ENCODE measurements at places on chromosomes 5 and 9.

DNA sequence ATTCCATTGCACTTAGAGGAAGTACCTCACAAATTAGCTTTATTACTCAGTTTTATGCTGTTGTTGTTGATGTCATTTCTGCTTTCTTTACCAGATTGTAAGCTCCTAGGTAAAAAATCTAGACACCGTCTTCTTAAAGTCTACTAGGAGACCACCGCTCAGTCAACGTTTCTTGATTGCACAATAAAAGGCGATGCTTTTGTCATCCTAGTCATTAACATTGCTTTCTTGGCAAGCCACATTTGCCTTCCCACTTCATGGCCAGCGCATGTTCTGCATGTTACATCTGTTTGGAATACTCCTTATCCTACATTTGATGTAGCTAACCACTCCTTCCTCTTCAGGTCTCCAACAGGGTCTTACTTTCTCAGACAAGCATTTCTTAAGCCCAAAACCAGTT, 464.0 kb upstream of the TUSC1 start:
- no peak for DNase-seq

DNA sequence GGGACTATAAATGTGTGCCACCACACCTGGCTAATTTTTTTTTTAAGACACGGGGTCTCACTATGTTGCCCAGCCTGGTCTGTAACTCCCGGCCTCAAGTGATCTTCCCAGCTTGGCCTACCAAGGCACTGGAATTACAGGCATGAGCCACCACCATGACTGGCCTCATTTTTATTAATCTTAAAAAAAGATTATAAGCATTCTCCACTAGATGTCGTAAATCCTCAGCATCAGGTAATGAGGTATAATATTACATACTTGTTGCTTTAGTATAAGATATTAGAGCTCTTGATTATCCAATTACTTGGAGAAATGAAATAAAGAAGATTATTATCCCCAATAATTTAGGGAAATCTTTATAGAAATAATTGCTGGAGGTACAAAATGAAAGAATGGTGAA, 78.2 kb upstream of the HTR1A start:
- no peak for DNase-seq

DNA sequence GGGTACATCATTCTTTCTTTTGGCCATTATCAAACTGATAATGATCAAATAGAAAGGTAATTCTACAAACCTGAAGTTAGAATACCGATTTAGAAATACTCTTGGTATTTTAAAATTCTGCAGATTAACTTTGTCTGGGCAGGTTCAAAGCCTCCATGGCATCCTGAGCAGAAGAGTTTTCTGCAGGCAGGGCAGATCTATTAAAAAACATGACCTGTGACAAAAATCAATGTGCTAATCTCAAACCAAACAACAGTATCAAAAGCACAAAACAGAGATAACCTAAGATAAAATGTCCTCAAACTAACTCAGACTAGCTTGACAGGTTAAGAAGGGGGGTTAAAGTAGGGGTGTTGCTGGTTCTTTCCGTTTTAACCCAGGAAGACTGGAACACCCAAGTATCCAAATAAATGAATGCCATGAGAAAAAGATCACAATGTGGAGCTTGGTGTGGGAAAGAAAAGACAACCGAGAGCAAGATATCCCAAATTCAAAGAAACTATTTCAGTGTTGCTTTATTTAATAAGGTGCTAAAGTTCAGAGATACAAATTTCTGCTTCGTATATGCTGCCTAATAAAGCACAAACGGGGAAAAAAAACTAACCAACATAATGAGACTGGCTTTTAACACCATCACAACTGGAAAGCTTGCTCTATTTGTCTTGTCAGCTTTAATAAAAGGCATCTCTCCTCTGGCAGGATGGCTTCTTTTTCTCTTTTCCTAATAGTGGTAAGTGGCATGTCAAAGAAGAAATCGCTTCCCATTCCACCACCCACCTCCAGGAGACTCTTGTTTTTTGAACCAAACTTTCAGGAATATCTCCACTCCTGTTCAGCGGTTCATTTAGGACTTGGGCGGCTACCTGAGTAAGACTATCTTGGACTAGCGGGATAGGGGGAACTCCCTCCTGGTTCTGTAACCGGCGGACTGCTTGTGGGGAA, 2.3 kb downstream of the EFNA5 start:
- DNase-seq: no peak

- DNase-seq: no peak
Observed at GRCh38 chr5:179817890-179818745, 2.6 kb upstream of the SQSTM1 start.

DNA sequence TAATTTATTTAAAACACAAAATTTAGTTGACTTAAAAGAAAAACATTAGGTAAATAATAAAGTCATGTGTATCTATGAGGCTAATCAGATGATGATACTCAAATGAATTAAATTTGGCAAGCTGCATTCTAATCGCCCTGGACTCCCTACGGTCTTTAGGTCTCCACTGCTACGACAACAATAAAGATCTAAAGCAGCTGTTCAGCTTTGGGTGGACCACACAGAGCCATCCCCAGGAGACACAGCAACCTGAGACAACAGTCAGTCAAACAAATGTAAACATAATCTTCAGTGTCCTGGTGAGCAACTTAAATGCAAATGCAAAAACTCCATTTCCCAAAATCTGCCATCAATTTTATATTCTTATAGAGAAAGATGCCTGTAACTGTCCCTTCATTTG, 65.5 kb downstream of the MCTP1 start:
- DNase-seq: no peak
